Stimulated activated naive CD8-positive, alpha-beta T cell treated with anti-CD3 and anti-CD28 coated beads, Interleukin-15, amount 100 ng/mL, for 72 hours (primary cell): ENCODE measurements at places on chromosomes 7 and 10.

DNA sequence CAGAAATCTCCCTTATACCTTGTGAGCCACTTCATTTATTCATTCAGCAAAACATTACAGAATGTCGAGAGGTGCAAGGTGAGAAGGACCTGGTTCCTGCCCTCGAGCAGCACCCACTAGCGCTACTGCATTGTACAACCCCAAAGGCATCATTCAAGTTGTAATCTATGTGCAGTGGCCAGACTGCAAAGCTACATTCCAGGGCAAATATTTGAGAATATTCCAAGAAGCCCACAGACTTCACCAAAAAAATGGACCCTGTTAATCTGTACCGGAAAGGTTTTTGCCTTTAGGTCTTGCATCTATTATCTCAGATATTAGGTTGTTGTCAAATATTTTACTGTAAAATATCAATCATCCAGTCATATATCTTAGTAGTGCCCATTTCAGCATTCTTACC, 295.4 kb upstream of the FZD1 start:
- DNase-seq: no peak

GRCh38 chr10:11209830-11210181, 192.1 kb downstream of the CELF2 start:
- peak; percentile 41 for DNase-seq

- DNase-seq: no peak
These were observed 321.1 kb downstream of the PARD3 start for GRCh38 chr10:34494012-34494411.

DNA sequence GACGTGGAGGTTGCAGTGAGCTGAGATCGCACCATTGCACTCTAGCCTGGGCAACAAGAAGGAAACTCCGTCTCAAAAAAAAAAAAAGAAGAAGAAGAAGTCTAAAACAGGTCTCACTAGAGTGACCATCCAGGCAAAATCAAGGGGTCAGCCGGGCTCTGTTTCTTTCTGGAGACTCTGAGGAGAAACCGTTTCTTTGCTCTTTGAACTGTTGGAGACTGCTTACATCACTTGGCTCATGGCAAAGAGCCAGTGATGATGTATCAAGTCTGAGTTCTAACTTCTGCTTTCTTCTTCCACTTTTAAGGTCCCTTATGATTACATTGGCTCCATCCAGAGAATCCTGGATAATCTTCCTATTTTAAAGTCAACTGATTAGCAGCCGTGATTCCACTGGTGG, 306.8 kb downstream of the WDR11 start:
- DNase-seq: no peak

- no peak for DNase-seq
These were observed 1.2 kb upstream of the BPGM start for GRCh38 chr7:134645478-134645877.

DNA sequence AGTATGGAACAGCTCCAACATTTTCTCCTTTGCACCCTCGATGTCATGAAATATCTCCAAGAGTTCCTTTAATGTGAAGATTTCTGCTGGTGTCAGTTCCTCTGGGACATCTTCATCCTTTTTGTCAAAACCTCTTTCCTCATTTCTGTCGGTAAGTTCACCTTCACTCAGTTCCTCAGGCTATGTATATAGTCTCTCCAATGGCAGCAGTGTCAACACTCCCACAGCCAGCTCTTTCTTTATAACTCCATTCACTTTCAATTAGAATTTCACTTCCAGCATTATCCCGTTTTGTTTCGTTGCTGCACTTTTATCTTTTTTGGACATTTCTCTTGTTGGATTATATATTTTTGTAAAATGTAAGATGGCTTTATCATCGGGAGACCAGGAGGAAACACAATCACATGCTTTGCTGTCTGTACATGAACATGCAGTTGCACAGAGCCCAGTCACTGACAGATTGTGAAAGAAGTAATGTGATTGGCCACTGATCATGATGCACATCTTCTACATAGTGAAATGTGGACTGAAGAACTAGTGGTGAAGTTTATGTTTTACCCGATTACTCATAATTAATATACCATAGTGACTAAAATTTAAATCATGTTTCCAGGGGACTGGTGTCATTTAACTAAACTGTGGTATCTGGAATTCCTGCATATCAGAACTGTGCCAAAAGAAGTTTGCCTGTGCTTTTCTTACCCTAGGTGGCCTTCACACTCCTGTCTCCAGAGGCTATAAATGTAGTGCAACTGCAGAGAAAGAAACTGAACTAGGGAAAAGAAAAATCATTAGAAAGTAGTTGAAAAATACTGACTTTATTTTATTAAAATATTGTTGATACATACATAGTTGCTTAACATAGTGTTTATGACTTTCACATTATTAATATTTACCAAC, 289.6 kb downstream of the PPP1R3A start:
- no peak for DNase-seq

- DNase-seq: no peak
These were observed 10.8 kb downstream of the PRPS1L1 start for GRCh38 chr7:18016547-18017444.

DNA sequence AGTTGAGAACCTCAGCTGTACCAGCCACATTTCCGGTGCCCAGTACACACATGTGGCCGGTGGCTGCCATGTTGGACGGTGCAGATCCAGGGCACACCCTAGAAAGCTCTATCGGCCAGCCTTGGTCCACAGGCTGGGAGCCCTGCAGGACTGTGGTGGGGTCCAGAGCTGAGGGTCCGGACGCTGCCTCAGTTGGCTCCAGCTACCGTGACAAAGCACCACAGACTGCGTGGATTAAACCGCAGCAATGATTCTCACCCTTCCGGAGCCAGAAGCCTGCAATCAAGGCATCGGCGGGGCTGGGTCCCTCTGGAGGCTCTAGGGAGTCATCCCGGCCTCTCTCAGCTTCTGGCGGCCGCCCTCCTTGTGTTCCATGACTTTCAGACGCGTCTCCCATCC, 50.1 kb downstream of the PDGFA start:
- no peak for DNase-seq

GRCh38 chr10:106913348-106913747, 251.2 kb downstream of the SORCS1 start:
- DNase-seq: no peak

GRCh38 chr10:76286536-76286935, 855.1 kb downstream of the LRMDA start:
- DNase-seq: no peak

GRCh38 chr10:89414146-89414878, at the start of gene IFIT5:
IFIT5 (plus strand) TSS chr10:89414568; CDS start chr10:89414799, 231 bp downstream.
- peak; percentile 70 for DNase-seq

DNA sequence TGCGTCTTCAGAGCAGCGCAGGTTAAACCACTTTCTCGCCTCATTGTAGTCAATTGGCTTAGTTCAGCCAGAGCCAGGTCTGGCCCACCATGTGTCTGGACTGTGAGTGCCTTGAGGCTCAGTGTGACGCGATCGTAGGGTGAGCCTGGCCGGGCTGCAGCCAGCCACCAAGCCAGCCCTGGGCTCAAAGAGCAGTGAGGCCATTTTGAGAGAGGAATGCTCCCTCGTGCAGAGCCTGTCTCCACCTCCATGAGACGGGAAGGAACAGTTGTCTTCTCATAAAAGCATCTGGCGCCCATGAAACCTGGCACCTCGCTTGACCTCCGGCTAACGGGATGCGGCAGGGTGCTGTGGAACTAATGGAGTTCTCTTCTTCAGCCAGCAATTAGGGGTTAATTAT, 34.5 kb downstream of the LHPP start:
- DNase-seq: no peak

DNA sequence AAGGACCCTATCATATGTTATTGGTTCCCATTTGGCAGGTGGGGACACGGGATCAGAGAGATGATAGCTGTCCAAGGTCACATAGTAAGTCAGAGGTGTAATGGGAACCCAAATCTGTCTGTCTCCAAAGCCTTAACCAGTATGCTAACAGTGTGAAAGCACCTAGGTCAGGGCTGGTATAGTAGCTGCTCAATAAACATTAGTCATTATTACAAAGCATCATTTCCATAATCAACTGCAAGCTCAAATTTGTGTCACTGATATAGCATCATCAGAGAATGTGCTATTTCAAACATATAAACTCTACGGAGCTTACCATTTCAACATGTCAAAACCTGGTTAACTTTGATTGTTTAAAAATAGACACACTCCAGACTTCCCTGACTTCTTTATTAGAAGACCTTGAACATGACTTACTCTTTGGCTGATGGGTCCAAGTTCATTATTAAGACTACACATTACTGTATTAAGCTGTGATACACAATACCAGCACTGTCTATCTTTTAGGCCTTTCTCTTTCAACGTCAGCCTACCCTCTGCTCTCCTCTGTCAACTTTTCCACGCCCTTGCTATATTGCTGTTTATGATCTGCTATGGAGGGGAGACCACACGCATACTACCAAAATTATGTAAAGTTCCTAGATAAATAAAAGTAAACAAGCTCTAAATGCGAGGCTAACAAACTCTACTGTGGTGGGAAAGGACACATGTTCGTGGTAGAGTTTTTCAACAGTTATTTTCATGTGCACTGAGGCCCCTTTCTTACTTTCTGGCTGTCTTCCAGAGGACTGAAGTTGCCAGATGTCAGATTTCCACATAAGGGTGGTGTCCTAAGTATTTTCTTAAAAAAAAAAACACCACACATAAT, 33.6 kb downstream of the DNMBP start:
- DNase-seq: no peak

GRCh38 chr7:38373155-38373554, 99.7 kb upstream of the TARP start:
- no peak for DNase-seq

GRCh38 chr10:75788394-75789205, 357.2 kb downstream of the LRMDA start:
- DNase-seq: no peak

GRCh38 chr10:79346012-79346340, 1.3 kb upstream of the PPIF start:
- DNase-seq: no peak

GRCh38 chr10:113765910-113766309, 14.4 kb downstream of the PLEKHS1 start:
- no peak for DNase-seq

- no peak for DNase-seq
These were observed 31.7 kb downstream of the TPST1 start for GRCh38 chr7:66236713-66237303.

GRCh38 chr7:76142861-76143260, 58.8 kb upstream of the SRRM3 start:
- no peak for DNase-seq

DNA sequence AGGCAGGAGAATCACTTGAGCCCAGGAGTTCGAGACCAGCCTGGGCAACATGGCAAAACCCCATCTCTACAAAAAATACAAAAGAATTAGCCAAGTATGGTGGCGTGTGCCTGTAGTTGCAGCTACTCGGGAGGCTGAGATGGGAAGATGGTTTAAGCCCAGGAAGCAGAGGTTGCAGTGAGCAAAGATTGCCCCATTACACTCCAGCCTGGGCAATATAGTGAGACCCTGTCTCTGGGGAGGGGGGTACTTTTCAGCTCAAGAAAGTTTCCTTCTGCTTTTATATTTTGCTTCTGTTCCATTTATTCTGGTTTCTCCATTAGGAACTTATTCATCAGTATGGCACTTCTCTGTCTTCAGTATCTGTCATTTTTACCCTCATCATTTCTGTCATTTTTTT, 48.6 kb downstream of the COA1 start:
- DNase-seq: no peak

DNA sequence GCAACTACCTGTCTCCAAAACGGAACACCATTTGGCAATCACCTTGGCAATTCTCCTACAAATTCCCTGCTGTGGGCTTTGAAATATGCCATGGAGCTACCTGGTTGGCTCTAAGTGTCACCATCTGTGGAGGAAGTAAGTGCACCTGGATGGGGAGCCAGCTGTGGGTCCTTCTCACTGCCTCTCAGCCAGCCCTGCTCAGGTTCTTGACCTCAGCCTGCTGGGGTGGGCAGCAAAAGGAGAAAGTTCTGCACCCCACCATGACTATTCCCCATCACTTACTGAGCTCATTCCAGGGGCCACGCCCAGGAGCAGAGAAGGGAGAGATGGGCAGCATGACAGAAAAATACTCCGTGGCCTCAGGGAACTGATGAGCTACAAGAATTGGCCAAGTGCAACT, 158.7 kb downstream of the TNS3 start:
- DNase-seq: no peak

GRCh38 chr10:1628757-1629156, 108.6 kb downstream of the ADARB2 start:
- no peak for DNase-seq

DNA sequence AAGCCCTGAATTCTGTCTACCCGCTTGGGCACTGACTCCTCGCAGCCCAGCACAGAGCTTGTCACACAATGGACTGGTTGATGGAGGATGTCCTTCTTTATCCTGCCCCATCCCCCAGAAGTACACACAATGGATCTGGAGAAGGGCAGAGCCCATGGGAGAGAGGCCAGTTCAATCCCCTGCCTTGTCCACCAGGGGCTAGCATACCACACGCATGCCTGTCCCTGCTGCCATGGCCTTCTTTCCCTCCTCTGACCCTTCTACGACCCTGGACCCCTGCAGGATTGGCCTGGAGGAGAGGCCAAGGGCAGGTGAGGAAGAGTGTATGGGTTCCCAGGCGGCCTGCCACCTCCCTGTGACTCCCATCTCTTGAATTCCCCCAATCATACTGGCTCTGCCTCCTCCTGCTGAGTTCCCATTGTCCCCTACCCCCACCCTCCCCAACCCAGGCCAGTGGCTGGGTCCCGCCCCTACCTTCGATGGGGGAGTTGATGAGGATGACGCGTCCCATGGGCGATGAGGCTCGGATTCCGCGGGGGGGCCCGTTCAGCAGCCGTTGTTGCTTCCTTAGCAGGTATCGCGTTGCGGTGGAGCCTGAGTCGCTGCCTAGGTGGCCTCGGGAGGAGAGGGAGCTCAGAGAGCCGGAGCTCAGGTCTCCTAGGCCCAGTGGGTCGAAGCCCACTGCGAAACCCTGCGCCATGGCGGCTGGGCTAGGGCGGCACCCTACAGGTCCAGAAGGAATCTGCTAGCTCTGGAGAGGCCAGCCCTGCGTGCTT, 1.2 kb downstream of the PDZD7 start:
- DNase-seq: no peak

GRCh38 chr7:30562909-30563308, 31.8 kb upstream of the GARS1 start:
- DNase-seq: no peak

DNA sequence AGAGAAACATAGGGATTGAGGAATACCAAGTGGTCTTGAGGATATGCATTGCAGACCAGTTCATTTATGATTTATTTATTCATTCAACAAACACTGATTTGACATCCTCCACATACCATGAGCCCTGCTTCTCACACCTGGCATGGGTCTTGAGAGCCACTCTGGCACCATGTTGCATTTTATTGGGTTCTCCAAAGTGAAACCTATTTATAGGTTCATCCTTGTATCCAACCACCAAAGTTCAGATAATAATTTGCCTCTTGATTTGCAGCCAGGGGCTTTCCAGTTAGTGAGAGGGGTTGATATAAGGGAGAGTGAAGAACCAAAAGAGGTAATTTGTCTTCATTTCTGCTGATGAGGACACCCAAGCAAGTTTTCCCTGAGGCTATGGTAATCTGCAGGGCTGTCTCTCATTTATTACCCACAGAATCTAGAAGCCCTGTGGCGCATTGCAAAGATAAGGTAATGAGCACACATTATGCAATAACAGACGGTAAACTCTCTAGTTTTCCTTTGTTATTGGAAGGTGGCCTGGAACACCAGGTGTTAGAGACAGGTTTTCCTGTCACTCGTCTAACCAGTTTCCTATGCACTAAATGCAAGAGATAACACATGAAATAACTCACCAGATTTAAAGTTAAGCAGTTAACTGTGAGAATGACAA, 28.8 kb upstream of the ICA1 start:
- DNase-seq: no peak

- no peak for DNase-seq
These were observed 9.7 kb upstream of the TTYH3 start for GRCh38 chr7:2621948-2622640.
